CD8-positive, alpha-beta memory T cell (primary cell): ENCODE measurements at places on chromosomes 11 and 22. TPM values are rescaled to one million over a fixed set of nuclear protein-coding genes. Genes with fewer than 3 reads are reported as not detected.

ESAM gene
- 0.35 TPM for total RNA-seq

ANKK1 gene
- 0.57 TPM for total RNA-seq

SH3BP1 gene
- 93.1 TPM for total RNA-seq

MAPK12 gene
- 9.3 TPM for total RNA-seq

CD248 gene
- 3.1 TPM for total RNA-seq

C11orf97 gene
- total RNA-seq = not detected

PLET1 gene
- total RNA-seq = not detected

KRTAP5-7 gene
- not detected for total RNA-seq

PATE2 gene
- not detected for total RNA-seq

OOSP4A gene
- not detected for total RNA-seq

TMEM45B gene
- total RNA-seq = 0.58 TPM

CSRP3 gene
- total RNA-seq = not detected

HTR3B gene
- not detected for total RNA-seq

DNA sequence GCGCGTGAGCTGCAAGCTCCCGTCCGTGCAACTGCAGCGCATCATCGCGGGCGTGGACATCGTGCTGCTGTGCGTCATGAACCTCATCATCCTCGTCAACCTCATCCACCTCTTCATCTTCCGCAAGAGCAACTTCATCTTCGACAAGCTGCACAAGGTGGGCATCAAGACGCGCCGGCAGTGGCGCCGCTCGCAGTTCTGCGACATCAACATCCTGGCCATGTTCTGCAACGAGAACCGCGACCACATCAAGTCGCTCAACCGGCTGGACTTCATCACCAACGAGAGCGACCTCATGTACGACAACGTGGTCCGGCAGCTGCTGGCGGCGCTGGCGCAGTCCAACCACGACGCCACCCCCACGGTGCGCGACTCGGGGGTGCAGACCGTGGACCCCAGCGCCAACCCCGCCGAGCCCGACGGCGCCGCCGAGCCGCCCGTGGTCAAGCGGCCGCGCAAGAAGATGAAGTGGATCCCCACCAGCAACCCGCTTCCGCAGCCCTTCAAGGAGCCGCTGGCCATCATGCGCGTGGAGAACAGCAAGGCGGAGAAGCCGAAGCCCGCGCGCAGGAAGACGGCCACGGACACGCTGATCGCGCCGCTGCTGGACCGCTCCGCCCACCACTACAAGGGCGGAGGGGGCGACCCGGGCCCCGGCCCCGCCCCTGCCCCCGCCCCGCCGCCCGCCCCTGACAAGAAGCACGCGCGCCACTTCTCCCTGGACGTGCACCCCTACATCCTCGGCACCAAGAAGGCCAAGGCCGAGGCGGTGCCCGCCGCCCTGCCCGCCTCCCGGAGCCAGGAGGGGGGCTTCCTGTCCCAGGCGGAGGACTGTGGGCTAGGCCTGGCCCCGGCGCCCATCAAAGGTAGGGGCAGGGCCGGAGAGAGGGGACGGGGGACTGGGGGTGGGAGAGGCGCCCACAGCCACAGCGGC lies 7.3 kb downstream of the PANX2 start:
- DNase-seq = no peak

DNA sequence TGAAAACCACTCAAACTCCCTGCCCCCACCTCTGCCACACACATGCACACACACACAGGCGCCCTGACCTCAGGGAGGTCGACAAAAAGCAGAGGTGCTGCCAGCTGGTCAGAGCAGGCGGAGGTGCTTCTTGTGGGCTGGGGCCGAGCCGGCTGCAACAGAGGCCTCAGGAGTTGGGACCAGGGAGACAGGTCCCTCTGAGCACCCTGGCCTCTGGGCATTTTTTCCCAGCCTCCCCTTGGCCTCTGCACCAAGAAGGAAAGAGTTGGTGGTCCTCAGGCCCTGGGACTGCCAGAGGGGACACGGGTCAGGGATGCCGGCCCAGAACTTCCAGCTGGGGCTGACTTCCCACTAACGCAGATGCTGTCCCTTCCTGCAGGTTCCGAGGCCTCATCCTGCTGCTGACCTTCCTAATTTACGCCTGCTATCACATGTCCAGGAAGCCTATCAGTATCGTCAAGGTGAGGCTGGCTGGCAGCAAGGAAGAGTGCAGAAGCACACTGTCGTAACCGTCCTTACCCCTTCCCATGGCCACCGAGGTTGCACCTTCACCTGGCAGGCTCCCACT lies 13.4 kb downstream of the SLC37A2 start:
- no peak for DNase-seq

DNA sequence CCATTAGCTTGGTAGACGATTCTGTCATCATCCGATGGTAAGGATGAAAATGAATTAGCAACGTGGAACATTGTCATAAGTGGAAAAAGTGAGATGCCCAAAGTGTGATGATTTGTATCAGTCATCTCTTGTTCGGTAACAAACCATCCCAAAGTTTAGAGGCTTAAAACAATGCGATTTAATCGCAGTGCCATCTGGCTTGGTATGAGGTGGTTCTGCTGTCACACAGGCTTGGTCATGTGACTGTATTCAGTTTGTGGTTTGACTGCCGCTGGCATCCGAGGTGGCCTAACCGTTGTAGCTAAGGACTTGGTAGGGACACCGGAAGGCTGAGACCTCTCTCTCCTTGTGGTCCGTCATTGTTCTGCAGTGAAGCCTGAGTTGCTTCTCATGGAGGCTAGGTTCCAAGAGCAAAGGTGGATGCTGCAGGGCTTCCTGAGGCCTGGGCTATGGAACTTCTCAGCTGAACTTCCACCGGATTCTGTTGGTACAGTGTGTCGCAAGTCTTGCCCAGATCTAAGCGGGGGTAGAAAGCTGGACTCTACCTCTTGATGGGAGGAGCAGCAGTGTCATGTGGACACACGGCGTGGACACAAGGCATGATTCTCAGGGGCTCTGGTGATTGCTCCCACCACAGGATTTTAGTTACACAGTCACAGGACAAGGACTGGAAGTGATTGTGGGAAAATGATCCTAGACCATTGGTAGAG lies 36.3 kb downstream of the BCR start:
- peak; percentile 43 for DNase-seq

DNA sequence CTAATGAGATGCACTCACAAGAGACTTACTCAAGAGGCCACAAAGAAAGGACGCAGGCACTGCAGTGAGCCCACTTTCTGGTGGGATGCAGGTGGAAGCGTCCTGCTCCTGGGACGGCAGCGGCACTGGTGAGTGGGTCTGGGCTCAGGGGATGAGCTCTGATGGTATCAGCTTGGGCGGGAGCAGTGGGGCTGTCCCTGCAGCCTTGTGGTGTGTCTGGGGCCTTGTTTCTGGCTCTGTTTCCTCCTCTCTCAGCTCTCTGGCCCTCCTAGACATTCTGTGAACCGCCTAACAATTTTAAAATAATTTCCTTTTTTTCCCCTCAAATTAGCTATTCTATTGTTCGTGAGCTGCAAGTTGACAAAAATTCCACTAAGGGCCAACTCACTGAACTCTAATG lies 8.8 kb upstream of the ST14 start:
- no peak for DNase-seq

- no peak for DNase-seq
These were observed 59.0 kb downstream of the THAP12 start for GRCh38 chr11:76321820-76322524.

GRCh38 chr11:26851291-26851690 lies 129.4 kb upstream of the SLC5A12 start:
- no peak for DNase-seq

DNA sequence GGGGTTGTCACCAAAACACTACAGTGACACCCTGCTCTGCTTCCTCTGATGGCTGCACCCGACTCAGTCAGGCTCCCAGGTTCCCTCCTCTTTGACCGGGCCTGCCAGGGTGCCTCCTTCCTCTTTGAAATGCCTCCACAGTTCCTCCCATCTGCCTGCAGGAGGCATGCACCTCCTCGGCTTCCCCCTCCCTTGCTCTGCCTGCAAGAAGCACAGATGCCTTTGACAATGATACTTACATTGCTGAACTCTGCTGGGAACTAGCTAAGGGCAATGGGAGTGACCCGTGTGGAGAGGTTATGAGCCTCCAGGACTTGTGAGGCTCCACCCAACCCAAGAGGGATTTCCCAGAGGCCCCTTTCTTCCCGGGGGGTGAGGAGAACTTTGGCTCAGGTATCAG lies 674.1 kb downstream of the OPCML start:
- DNase-seq = no peak

DNA sequence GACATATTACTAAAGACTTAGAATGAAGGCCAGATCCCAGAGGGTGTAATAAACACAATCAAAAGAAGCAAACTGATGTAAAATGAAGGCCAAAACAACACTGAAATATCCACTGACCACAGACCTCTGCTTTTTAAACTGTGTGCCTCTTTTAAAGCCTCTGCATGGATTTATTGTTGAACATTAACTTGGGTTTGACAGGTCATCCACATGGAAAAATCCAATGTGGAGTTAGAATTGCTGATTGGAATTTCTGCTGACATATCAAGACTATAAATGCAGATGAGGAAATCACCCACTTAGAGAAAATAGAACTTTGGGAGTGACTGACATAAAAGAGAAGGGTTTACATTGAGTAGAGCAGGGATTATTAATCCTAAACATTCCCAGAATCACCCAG lies 853.9 kb upstream of the RAG2 start:
- DNase-seq = no peak

- no peak for DNase-seq
These were observed 17.9 kb upstream of the TPH1 start for GRCh38 chr11:18063862-18064434.

DNA sequence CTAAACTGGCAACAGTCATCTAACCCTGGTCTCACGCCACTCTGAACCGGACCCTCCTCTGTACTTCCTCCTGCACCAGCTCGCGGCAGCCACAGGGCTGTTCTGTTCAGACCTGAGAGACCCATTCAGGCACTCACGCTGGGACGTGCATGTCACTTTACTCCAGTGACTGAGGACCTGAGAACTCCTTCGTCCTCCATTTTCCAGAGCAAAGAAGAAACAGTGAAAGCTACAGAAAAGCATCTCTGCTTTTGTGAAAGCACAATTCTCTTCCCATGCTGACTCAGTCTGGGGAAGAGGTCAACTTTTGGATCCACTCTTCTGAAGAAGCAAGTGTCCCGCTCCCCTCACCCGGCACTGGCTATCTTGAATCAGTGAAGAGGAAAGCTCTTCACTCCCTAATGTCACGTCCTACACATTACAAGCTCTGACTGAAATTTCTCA lies 24.5 kb downstream of the PISD start:
- DNase-seq = no peak

GRCh38 chr11:70594031-70594430 lies 195.7 kb downstream of the CTTN start:
- DNase-seq = no peak

- no peak for DNase-seq
These were observed 28.4 kb downstream of the NAP1L4 start for GRCh38 chr11:2963761-2964160.

DNA sequence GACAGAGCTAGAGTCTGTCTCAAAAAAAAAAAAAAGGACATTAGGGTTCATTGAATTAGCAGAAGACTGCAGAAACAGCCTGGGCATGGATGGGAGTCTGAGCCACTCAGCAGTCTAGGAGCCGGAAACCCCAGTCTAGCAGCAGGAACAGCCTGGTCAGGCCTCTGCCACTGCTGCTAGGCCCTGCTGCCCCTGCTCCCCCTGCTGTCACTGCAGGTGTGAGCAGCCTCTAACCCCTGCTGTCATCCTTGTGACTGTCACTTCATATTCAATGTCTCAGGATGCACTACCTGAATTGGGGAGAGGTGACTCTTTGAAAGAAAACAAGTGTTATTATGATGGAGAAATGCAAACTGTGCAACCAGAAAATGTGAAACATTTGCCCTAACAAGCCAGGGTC lies 7.0 kb upstream of the DDX17 start:
- DNase-seq = peak; percentile 44

- DNase-seq = no peak
These were observed 1.9 kb downstream of the CD151 start for GRCh38 chr11:834371-835316.

- DNase-seq = no peak
These were observed 7.3 kb upstream of the PAX6 start for GRCh38 chr11:31818425-31818755.

DNA sequence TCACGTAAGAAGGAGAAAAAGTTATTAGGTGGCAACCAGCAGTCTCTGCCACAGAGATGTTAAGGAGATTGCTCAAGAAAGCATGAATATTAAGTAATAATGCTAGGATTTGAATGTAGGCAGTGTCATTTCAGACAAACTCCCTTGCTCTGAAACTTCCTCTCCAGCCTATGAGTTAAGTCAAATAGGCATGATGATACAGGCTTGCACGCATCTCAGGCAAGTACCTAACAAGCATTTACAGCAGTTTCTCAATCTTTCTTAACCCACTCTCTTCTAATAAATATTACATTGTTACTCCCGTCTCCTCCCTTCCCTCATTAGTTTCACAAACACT lies 72.7 kb downstream of the RAB38 start:
- no peak for DNase-seq

- DNase-seq = no peak
These were observed 71.1 kb downstream of the CCDC73 start for GRCh38 chr11:32723332-32723731.

DNA sequence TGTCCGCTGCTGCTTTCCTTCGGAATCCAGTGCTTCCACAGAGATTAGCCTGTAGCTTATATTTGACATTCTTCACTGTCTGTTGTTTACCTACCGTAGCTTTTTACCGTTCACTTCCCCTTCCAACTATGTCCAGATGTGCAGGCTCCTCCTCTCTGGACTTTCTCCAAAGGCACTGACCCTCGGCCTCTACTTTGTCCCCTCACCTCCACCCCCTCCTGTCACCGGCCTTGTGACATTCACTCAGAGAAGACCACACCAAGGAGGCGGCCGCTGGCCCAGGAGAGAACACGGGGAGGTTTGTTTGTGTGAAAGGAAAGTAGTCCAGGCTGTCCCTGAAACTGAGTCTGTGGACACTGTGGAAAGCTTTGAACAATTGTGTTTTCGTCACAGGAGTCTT lies 15.4 kb upstream of the ST14 start:
- DNase-seq = no peak

GRCh38 chr11:44611687-44612434 lies 46.4 kb downstream of the CD82 start:
- DNase-seq = peak; percentile 58

- no peak for DNase-seq
These were observed 383.1 kb upstream of the CADM1 start for GRCh38 chr11:115887316-115887715.

DNA sequence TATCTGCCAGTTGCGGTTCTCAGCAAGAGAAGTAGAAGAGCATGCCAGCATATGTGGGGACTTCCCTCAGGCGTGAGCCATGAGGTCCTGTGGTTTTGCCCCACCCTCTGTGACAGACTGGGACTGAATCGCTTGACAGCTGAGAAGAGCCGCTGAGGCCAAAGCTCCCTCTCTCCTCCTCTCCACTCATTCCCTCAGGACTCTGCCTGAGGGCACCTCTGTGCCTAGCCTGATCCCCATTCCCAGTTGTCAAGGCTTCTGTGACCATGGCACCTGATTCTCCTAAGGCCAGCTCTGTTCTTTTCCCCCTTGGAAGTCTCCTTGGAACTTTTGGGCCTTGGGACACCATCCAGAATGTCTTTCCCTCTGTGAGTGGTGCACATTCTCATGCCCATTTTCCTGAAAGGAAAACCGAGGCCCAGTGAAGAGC lies 27.0 kb downstream of the ART5 start:
- DNase-seq = no peak
